Vagina (tissue), 2 donors: ENCODE measurements at places on chromosomes 6 and 20. TPM values are rescaled to one million over a fixed set of nuclear protein-coding genes. Genes with fewer than 3 reads are reported as not detected.

The PI16 gene
- total RNA-seq: 88.6 TPM

The NCOA7 gene
- 48.6 TPM for total RNA-seq

The GGTLC1 gene
- not detected for total RNA-seq

DNA sequence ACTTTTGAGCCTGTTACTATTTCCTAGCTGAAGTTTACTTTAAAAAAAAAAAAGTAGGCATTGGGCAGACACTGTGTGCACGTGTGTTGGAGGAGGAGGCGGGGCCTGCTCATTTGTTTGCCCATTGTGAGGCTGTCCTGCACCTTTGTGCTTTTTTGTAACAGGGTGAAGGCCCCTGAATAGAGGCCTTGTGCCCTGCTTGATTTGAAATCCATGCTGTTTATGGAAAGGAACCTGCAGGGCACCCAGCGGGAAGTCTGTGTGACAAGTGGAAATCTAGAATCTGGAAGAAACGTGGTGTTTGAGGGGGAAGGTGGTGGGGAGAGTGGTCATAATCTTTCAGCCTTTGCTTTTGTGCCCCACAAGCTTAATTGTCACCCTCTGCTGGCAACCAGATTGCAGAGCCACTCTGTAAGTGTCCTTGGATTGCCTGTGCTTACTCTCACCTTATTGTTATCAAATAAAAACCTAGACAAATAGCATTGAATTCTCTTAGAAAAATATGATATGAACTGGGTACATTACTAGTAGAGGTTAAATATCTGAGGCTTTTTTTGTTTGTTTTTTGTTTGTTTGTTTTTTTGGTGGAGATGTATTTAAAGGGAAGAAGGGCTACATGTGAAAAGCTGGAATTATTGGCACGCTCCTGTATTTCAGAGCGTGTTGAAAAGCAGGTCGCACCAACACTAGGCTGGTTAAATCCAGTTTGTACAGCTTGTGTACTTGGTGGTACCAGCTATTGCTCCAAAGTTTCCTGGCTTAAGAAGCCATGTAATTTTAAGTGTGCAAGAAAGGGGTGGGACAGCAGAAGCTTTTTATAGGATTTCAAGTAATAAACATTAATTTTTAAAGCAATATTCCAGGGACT is 156.3 kb downstream of the ARID1B start:
- DNase-seq: no peak
- peaks cover 31% of the 10 kb centered on the region for H3K4me1 ChIP-seq
- H3K27ac ChIP-seq: no peak overlapping the region

DNA sequence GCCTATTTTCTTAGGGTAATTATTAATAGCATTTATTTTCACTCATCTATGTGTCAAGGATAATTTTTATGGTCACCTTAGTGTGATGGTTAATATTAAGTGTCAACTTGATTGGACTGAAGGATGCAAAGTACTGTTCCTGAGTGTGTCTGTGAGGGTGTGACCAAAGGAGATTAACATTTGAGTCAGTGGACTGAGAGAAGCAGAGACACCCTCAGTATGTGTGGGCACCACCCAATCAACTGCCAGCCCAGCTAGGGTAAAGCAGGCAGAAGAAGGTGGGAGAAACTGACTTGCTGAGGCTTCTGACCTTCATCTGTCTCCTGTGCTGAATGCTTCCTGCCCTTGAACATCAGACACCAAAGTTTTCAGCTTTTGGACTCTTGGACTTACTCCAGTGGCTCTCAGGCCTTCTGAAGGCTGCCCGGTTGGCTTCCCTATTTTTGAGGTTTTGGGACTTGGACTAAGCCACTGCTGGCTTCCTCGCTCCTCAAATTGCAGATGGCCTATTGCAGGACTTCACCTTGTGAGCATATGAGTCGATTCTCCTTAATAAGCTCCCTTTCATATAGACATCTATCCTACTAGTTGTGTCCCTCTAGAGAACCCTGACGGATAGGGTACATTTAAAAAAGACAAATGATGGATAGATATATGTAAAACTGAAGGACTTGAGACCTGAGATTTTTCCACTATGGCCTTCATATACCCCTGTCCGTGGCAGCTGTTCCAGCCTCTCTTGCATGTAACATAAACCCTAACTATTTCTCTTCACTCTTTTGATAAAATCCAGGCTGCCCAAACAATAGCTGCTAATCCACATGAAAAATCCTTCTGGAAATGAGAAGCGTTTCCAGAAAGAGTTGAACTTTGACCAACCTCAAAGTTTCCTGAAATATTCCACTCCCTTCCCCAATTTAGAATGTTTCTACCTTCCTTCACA is 62.1 kb upstream of the RGS17 start:
- H3K36me3 ChIP-seq: no peaks in the 10 kb centered on the region
- no peak overlapping the region for H3K27ac ChIP-seq
- H3K4me1 ChIP-seq: no peaks in the 10 kb centered on the region
- no peak overlapping the region for H3K4me3 ChIP-seq

- no peaks in the 10 kb centered on the region for H3K4me1 ChIP-seq
- no peak overlapping the region for H3K27ac ChIP-seq
These were observed 67.4 kb upstream of the XRN2 start for GRCh38 chr20:21235484-21236445.
